CD4-positive, alpha-beta T cell treated with Interleukin-1 beta for 1 hour (primary cell): ENCODE measurements at places on chromosomes 5 and 9.

- DNase-seq = no peak
Measured at GRCh38 chr5:79793722-79794121, 104.1 kb downstream of the CMYA5 start.

GRCh38 chr5:163915481-163915961 lies 410.1 kb downstream of the MAT2B start:
- peak; percentile 73 for DNase-seq

DNA sequence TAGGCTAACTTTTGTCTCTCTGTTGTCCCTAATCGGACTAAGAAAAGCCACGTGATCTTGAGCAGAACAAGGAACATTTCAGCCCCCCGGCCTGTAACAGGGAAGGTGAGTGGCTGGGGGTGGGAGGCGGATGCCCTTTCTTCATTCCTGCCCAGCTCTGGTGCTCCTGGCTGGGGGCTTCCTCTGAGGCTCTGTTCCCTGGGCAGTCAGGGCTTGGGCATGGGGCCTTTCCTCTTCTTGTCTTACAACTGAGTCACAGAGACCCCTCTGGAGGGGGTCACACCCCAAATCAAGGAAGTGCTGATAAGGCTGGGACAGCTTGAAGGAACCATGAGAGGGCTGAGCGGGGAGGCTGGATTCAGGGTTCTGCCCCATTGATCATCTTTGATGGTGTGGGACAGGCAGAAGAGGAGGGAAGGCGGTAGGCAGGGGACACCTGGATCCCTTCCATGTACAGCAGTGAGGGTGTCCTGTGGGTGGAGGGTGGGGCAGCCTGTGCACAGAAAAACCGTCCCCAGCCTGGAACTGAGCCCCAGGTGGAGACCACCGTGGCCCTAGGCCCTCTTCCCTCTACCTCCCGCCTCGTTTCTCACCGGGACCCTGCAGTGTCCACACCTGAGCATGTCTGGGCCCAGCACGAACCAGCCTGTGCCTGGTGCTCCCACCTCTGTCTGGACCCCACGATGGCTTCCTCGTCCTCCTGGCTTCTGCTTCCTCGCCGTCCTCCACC lies 257.7 kb upstream of the IRX1 start:
- DNase-seq = no peak

- no peak for DNase-seq
Measured at GRCh38 chr9:19995619-19996018, 206.8 kb upstream of the SLC24A2 start.

DNA sequence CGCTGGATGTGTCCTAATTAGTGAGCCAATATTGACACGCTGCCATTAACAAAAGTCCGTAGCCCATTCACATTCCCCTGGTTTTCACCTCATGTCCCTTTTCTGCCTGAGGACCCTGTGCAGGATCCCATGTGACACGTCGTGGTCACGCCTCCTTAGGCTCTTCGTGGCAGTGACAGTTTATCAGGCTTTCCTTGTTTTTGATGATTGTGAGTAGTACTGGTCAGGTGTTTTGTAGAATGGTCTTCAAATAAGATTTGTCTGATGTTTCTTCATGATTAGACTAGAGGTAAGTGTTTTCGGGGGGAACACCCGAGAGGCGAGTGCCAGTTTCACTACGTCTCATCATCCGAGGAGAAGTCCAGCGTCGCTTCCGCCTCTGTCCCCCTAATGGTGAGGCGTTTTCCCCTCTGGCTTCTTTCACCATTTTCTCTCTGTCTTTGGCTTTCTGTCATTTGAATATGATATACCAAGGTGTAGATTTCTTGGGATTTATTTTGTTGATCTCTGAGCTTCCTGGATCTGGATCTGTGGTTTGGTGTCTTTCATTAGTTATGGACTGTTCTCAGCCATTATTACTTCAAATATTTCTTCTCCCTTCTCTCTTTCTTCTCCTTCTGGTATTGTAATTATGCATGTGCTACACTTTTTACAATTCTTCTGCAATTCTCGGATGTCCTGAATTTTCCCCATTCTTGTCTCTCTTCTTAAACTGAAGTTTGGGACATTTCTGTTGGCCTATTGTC lies 57.3 kb downstream of the TRIP13 start:
- no peak for DNase-seq

DNA sequence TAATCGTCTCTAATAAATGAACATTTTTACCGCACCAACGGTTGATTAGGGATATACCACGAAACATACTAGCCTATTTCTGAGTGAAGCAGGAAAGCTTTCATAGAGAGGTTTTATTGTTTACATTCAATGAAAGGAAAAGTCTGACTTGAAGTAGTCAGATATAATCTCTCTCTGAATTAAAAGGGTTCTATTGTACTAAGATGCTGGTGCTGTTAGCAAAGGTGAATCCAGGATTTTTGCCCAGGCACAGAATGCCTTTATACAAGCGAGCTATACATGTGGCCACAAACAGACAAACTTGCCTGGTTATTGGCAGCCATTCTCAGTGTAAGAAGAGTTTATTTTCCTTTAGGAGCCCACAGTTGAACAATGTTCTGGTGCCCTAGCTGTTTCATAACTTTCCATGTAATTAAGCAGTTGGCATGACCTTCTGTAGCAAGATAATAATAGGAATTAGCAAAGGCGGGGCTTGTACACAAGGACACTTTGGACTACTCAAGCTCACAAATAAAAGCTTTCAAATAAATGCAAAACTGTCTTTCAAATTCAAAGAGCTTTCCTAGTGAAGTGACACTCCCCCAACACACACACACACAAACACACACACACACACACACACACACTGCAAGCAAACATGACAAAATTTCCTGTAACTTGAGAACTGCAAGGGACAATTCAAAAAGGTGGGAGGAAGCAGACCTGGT lies 198.7 kb upstream of the MAP3K1 start:
- DNase-seq = no peak

GRCh38 chr5:141175933-141176332 lies 1.7 kb upstream of the PCDHB8 start:
- no peak for DNase-seq

GRCh38 chr9:127540664-127541041 lies 71.4 kb upstream of the STXBP1 start:
- DNase-seq = no peak

DNA sequence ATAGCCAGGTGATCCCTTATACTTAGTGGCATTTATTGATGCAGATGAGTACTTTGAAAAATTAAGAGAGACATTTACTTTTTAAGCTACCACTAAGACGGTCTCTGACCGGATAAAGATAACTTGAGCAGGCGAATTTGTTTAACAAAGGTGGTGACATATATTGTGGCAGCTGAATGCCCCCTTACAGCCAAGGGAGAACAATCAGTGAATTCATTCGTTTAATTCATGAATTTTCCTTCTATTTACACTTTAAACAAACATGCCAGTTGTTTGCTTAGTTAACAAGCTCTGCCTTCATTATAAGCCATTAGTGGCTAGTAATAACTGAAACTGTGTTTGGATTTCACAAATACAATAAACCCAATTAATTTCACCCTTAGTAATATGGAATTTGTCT lies 187.1 kb downstream of the AOPEP start:
- no peak for DNase-seq
